H9 (cell line): ENCODE measurements at places on chromosomes 12 and 14. TPM values are rescaled to one million over a fixed set of nuclear protein-coding genes. Genes with fewer than 3 reads are reported as not detected.

KRT73 gene
- total RNA-seq = not detected in 2 replicates

ETFBKMT gene
- total RNA-seq = 0.81 and 1.4 TPM in 2 replicates

TMED8 gene
- 9.1 and 9.5 TPM in 2 replicates for total RNA-seq

RPGRIP1 gene
- 0.07 and 0.59 TPM in 2 replicates for total RNA-seq

SLC16A7 gene
- 2.2 and 2.5 TPM in 2 replicates for total RNA-seq

DNA sequence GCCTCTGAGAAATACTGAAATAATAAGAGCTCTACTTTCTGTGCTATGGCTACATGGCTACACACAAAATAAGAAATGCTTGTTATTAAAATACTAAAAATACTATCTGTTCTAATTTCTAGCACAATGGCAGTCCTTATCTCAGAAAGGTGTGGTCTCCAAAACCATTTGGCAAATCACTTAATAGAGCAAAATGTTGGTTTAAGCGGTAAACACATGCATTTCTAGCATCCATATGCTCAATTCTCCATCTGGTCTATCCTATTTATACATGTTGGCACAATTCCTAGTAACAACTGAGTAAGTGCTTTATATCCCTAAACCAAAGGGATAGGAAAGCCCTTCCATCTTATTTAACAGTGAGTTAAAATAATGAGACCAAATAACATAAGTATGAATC is 107.0 kb downstream of the PAPLN start:
- DNase-seq = no peak

DNA sequence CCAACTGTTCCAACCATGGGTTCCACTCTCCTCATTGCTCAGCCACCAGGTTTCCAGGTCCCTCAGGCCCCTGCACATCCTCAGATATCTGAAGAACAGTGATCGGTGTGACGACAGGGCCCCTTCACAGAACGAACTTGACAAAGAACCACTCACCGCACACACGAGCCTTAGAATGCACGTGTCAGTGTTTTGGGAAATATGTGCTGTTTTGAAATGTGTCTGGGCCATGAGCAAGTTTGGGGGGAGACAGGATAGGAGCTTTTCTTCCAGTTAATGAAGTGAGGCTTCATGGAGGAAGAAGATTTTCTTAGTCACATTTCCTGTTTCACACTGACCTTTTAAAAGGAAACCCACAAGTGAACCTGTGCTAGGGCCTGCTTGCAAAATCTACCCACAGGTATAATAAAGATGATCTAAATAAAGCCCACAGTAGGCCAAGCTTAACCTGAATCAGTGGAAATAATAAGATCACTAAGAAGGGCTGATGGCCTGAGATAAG is 58.6 kb downstream of the ZFP36L1 start:
- DNase-seq = no peak

- DNase-seq = peak; percentile 71
Measured at GRCh38 chr12:115623764-115624334, 653.6 kb downstream of the MED13L start.

DNA sequence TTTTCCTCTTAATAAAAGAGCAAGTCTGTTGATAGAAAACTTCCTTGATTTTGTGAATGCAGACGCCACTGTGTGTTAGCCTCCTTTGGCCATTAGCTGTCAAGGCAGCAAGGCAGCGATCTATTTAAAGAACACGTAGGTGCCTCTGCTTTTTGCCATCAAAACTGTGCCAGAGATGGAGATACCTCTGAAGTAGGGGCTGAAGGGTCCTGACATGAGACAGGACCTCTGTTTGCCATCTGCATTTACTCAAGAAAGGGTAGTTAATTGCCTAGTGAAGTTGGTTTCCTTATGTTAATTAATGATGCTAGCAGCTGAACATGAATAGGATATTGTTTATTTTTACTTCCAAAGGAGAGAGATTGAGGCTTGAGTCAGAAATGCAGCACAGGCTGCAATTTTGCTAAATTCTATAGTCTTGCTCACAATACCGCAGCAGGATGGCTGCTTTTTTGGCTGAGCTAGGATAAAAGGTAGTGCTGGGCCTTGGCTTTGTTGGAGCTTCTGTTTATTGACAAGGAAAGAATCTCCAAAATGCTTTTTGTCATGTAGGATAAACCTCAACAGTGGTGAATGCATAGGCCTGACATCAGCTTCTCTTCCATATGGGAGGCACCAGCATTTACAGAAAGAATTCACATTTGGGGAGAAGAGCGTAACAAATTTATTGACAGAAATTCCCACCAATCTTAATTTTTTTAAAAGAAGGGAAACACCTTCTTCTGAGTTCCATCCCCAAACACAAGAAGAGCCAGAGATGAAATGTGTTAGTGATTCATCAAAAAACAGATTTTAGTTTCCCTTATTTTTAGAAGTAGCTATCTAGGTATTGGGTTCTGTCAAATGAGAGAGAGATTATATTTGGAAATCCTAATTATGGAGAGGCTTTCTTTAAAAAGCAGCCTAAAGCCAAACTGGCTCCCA is 13.9 kb upstream of the RPH3A start:
- peak; percentile 59 for DNase-seq

DNA sequence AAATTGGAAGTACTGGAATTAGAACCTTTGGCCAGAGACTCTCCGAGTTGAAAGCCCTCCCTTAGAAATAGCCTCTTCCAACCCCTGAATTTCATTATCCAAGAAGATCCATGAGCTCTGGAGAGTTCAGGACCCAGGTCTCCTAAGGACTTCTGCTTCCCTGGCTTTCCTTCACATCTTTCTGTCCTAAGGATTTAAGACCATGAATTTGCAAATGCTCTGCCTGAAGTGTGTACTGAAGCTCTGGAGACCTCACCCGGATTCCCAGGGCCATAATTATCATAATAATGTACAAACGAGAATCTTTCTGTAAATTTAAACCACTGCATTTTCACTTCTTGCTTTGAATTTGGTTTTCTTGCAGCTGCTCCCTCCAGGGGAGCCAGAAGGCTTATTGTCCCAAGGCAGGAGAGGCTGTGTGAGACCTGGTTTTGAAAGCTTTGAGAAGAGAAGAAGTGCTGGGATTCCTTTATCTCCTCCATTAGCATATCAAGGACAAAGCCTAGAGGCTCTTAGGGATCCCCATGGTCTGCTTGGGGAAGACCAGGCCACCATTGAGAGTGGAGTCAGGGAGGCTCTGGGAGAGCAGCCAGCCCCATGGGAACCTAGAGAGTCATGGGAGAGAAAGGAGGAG is 41.1 kb downstream of the GLRX5 start:
- DNase-seq = peak; percentile 57

GRCh38 chr14:103638594-103638993 is 9.6 kb downstream of the KLC1 start:
- DNase-seq = no peak

- no peak for DNase-seq
Measured at GRCh38 chr14:23512156-23512555, 39.4 kb downstream of the ZFHX2 start.

- no peak for DNase-seq
Measured at GRCh38 chr14:102668291-102668873, 75.9 kb downstream of the RCOR1 start.

GRCh38 chr14:43313719-43314118 is 1193.4 kb downstream of the FSCB start:
- no peak for DNase-seq

DNA sequence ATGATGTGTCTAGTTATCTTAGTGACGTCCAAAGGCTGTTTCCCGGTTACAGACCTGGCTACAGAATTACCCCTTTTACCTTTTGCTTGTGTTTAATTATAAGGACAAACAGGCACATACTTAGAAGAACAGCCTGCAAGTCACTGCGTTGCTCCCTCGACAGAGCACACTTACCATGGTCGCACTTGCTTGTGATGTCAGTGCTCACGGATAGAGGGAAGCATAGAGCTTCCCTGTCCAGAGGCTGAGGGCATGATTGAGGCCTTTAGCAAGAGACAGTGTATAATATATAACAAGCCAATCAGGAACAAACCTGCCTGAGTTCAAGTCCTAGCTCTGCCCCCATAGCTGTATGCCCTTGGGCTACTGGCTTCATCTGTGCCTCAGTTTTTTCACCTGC is 73.2 kb upstream of the SCN8A start:
- peak; percentile 67 for DNase-seq

GRCh38 chr12:100703337-100703736 is 91.2 kb upstream of the ANO4 start:
- DNase-seq = no peak

GRCh38 chr14:74517731-74518130 is 24.2 kb downstream of the ISCA2 start:
- no peak for DNase-seq

- DNase-seq = peak; percentile 68
Measured at GRCh38 chr12:128259556-128260070, 7.4 kb upstream of the TMEM132C start.

- no peak for DNase-seq
Measured at GRCh38 chr14:81178063-81178462, 42.7 kb downstream of the GTF2A1 start.

DNA sequence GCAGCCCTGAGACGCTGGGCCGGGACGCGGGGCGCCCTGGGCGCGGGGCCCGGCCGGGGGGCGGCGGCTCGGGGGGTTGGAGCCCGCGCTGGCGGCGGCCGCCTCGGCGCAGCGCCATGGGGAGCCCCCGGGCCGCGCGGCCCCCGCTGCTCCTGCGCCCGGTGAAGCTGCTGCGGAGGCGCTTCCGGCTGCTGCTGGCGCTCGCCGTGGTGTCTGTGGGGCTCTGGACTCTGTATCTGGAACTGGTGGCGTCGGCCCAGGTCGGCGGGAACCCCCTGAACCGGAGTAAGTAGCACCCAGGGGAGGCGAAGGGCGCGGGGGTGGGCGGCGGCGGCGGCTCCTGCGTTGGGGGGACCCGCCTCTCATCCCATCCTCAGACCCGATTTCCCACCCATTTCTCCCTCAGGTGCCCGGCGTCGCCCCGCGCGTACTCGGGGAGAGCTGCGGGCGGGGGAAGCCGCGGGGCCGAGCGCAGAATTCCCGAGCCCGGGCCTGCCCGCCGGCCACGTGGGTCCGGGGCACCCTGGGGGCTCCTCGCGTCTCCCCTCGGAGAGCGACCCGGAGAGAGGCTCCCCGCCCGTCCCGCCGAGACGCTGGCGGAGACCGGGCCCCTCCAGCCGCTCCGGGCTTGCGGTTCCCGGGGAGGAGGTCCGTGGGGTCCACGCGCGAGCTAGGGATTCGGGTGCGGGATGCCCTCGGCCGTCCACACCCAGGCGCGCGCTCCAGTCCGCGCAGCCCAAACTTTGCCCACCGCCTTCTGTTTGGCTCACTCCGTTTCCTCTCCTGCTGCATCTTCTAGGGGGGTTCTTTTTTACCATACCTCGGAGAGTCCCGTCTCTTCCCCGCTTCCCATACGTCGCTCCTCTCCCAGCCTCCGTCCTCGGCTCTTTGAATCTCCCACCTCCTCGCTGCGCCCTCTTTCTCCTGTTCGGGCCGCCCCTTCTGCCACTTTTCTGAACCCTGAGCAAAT is 807 bp downstream of the B4GALNT3 start:
- no peak for DNase-seq

- no peak for DNase-seq
Measured at GRCh38 chr14:89254166-89254909, 162.7 kb downstream of the FOXN3 start.

GRCh38 chr14:78519863-78520262 is 349.7 kb downstream of the NRXN3 start:
- peak; percentile 53 for DNase-seq

GRCh38 chr12:48349471-48349870 is 1.2 kb downstream of the ZNF641 start:
- no peak for DNase-seq
